ENCODE measurements at places on chromosomes 2 and 18. TPM values are rescaled to one million over a fixed set of nuclear protein-coding genes. Genes with fewer than 3 reads are reported as not detected.

Gene TMEM169
- 0.66 TPM for total RNA-seq

Gene CYP26B1
- total RNA-seq = 0.33 TPM

Gene HOXD10
- 2.3 TPM for total RNA-seq

Gene PLEKHH2
- 11.7 TPM for total RNA-seq

Gene KATNAL2
- total RNA-seq = 3.1 TPM

Gene TLX2
- total RNA-seq = not detected

Gene SCYGR6
- total RNA-seq = not detected

Gene FZD7
- 33.4 TPM for total RNA-seq

Gene NGEF
- total RNA-seq = 1.2 TPM

Gene CGREF1
- total RNA-seq = 6.2 TPM

Gene ALK
- under 0.01 TPM for total RNA-seq

Gene SUMO1
- total RNA-seq = 124 TPM

Gene DSC1
- total RNA-seq = not detected

Gene CNOT11
- 21.0 TPM for total RNA-seq

Gene IFIH1
- total RNA-seq = 5.7 TPM

Gene UGT1A10
- total RNA-seq = not detected

Gene DOK6
- total RNA-seq = 1.2 TPM

Gene ZAP70
- total RNA-seq = 0.12 TPM

Gene GBX2
- total RNA-seq = not detected

Gene TCF4
- total RNA-seq = 68.4 TPM

Gene FAM228A
- total RNA-seq = under 0.01 TPM

Gene CELF4
- total RNA-seq = not detected

Gene MEP1B
- total RNA-seq = not detected

All from uterine smooth muscle cell (primary cell).